ENCODE measurements at places on chromosomes 12 and 14.

- DNase-seq: no peak
Measured at GRCh38 chr12:71652656-71653055, 11.0 kb downstream of the ZFC3H1 start.

- no peak for DNase-seq
Measured at GRCh38 chr14:28783664-28784063, 17.1 kb downstream of the FOXG1 start.

GRCh38 chr14:43981135-43981768 lies 525.8 kb downstream of the FSCB start:
- DNase-seq: no peak

GRCh38 chr12:125734137-125734536 lies 668.9 kb downstream of the AACS start:
- no peak for DNase-seq

GRCh38 chr12:54631988-54632728 lies 2.5 kb downstream of the LACRT start:
- no peak for DNase-seq

- DNase-seq: no peak
Measured at GRCh38 chr12:98332642-98333041, 182.7 kb upstream of the TMPO start.

DNA sequence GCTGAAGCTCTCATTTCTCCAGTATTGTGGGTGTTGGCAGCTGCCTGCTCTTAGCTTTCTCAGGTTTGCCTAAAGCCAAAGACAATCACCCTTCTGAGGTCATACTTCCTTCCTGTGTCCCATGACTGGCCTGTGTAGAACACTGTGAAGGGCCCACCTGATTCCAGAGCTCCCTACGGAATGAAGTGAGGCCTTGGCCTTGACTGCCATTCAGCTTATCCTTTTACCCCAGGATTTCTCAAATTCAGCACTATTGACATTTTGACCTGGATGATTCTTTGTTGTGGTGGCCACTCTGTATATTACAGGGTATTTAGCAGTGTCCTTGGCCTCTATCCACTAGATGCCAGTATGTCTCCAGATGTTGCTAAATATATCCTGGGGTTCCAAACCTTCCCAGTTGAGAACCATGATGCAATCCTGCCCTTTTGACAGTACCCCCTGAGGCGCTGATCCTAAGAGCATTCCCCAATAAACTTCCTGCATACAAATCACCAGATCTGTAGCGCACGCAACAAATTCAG lies 112.3 kb upstream of the KRR1 start:
- no peak for DNase-seq

DNA sequence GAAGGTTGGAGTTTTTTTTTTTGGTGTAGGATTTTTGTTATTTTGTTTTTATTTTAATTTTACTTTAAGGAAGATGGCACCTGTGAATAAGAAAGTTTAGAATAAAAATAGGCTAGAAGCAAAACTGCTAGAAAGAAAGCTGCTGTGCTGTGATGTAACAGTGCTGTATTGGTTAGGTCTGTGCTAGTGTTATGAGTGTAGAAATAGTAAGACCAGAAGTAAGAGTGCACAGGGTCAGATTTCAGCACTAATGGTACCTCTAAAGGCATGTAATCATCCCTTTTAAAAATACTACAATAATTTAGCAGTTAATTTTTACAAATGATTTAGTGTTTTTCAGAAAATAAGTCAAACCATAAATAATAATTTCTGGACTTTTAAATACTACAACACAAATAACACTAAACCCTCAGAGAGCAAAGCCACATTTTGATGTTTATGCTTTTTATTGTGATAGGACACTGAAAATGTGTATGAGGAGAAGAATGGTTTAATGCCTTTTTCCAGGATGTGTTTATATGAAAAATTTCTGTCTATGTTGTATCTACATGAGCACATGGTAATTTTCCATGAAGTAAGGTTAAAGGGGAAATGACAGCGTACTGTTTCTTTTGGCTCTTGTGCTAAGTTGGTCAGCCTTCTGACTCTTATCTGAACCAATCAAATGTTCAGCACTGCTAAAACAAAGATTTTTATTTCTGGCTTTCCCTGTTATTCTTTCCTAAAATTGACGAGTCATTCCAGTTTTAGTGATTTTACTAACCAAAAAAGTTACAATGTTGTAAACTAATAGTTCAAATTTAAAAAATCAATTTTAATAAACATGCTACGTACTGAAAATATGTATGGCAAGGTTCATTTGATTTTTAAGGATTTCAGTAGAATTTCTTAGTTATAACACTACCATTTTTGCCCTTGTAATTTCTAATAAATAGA lies 96.1 kb downstream of the PPHLN1 start:
- no peak for DNase-seq

GRCh38 chr12:69540987-69541386 lies 44.3 kb upstream of the CCT2 start:
- DNase-seq: no peak

GRCh38 chr12:75317784-75318183 lies 12.3 kb downstream of the CAPS2 start:
- DNase-seq: no peak

DNA sequence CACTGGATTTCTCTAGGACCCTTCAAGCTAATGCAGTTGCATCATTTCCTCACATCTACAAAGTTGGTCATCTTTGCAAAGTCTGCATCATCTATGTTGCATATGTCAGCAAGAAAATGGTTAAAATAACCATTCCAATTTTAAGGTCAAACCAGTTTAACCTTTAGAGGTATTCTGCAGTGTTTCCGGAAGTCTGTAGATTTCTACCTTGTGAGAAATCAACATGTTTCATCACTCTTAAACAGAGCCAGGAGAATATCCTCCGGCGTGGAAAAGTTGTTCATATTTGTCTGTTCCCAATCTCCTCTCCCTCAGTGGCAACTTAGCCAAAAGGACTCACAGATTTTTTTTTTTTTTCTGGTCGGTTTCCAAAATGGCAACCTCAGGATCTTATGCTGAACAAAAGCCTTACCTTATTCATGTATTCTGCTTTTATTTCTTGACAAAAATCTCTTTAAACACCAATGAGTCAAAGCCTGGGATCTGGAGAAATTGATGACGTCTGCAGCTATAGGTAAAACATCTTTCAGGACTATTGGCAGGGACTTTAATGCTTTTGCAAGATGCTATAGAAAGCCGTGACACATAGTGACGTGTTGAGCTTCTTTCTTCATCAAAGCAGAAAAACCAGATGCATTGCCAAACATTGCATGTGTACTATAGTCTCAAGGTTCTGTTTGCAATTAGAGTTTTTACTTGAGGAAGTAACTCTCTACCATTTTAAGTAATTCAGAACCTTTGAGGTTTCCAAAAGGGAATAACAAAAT lies 16.0 kb upstream of the CDK17 start:
- no peak for DNase-seq

DNA sequence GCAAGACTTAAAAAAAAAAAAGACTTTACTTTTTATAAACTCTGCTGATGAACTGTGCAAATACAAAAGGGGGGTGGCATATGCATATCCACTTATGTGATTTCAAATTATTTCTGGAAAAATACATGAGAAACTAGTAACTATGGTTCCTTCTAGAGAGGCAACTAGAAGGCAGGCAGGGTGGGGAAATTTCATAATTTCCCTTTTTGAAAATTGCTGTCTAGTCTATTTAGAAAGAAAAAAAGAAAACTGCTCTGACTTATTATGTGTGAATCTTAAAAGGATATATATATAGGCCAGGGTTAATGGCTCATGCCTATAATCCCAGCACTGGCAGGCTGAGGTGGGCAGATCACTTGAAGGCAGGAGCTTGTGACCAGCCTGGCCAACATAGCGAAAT lies 42.3 kb downstream of the ANAPC7 start:
- no peak for DNase-seq

DNA sequence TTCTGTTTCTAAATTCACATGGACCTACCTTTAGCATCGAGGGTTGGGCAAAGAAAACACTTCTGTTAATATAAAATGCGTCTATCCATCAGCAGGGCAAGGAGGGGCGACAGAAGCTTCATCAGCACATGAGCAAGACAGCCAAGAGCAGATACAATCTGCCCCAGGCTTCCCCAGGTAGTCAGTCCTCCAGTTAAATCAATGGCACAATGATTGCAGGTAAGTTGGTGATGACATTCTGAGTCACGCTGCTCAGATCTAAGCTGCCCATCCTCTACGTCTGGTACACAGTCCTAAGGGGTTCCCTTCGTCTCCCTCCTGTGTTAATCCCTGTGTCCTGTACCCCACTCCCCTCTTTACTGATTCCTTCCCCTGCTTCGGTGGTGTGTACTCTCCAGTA lies 38.8 kb downstream of the MAP3K9 start:
- no peak for DNase-seq

- no peak for DNase-seq
Measured at GRCh38 chr14:104660597-104660996, 28.8 kb upstream of the INF2 start.

- no peak for DNase-seq
Measured at GRCh38 chr12:77786675-77787074, 44.0 kb upstream of the NAV3 start.

DNA sequence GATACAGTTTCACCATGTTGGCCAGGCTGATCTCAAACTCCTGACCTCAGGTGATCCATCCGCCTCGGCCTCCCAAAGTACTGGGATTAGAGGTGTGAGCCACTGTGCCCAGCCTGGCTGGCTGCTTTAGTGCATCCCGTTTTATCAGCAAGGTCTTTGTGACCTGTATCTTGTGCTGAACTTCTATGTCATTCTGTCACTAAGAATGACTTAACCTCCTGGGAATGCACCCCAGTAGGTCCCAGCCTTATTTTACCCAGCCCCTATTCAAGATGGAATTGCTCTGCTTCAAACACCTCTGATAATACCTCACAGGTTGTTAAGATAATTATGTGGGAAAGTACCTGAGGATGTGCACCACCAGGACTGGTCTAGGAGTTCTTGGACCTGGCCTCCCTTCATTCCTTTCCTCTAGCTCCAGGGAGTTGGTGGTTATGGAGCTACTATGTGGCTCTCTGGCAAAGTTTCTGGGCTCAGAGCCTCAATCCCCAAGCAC lies 26.1 kb upstream of the JPH4 start:
- DNase-seq: no peak

- DNase-seq: peak; percentile 64
Measured at GRCh38 chr12:116910645-116911451, at the start of gene FBXW8. Gene FBXW8, plus strand, starts transcription at chr12:116910950. Its CDS starts 88 bp downstream, at chr12:116911038.

- DNase-seq: no peak
Measured at GRCh38 chr12:96015672-96016071, 19.5 kb upstream of the HAL start.

GRCh38 chr14:79332504-79333197 lies 878.7 kb downstream of the DIO2 start:
- DNase-seq: no peak

- DNase-seq: no peak
Measured at GRCh38 chr12:116101991-116102390, 175.5 kb downstream of the MED13L start.

- no peak for DNase-seq
Measured at GRCh38 chr12:65536876-65537681, 258.6 kb downstream of the MSRB3 start.

GRCh38 chr12:124979568-124979967 lies 9.4 kb downstream of the DHX37 start:
- DNase-seq: no peak

DNA sequence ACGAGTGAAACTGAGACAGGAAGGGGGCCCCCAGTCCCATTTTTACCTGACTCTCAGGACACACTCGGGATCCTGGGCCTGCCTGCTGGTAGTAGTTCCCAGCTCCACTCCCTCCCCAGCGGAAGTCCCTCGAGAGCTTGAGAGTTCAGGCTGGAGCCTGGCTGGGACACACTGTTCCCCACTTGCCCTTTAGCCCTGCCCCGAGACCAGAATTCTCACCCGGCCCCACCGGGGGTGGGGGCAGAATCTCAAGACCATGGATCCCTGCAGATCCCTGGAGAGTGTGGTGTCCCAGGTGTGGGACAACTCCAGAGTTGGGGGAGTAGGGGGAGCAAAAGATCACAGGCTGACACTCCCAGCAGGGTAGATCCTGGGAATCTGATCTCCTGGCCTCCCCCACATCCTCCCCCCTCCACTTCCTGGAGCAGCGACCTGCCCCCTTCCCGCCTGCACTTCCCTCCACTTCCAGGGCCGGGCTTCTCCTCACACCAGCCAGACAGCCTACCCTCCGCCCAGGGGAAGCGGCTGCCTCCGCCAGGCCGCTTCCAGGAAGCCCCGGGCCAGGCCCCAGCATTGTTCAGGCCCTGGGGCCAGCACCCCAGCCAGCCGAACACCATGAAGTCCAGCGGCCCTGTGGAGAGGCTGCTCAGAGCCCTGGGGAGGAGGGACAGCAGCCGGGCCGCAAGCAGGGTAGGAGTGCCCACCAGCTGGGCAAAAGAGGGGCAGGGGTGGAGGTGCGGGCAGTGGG lies at the start of gene TNS2:
Gene TNS2 (plus strand): TSS at position 495 of the 748 bp plus-strand sequence. CDS start 121 bp downstream, at position 616.
- DNase-seq: no peak

- no peak for DNase-seq
Measured at GRCh38 chr12:50218386-50218785, 51.2 kb upstream of the CERS5 start.

GRCh38 chr12:32600681-32601080 lies 78.4 kb upstream of the DNM1L start:
- DNase-seq: no peak

- peak; percentile 85 for DNase-seq
Measured at GRCh38 chr12:6953442-6954315, 2.5 kb downstream of the PTPN6 start.

DNA sequence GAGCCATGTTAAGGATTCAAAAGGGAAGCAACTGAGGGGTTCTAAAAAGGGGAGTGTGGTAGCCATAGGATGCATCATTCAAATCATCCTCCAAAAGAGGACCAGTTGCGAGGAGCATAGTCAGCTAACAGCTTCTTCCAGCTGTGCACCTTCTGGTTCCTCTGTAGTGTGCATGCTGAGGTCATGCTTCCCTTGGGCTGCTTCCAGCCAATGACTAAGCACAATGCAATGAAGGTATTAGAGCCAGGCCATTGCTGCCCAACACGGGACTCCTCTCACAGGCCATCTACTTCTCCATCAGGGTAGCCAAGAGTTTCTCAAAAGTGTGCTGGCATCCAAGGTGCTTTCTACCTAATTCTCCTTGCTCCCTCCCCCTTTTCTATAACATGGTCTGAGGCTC lies 69.2 kb upstream of the ARID2 start:
- DNase-seq: no peak

DNA sequence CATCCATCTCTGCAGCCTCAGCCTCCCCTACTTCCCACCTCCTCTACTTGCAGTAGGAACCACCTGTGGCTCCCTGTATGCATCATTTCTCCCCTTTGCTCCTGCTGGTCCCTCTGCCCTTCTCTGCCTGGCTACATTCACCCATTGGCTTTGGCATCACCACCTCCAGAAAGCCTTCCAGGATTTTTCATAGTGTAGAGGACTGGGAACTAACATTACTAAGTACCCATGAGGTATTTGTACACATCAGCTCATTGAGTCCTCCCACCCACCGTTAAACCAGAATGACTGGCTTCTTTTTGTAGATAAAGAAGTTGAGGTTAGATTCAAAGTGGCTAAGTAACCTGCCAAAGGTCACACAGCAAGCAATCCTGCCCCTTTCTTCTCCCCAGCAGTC lies 17.1 kb downstream of the SYNE3 start:
- no peak for DNase-seq

GRCh38 chr14:76012354-76012753 lies 26.8 kb downstream of the IFT43 start:
- no peak for DNase-seq
